ENCODE measurements at places on chromosomes 3 and 15. TPM values are rescaled to one million over a fixed set of nuclear protein-coding genes. Genes with fewer than 3 reads are reported as not detected.

DNA sequence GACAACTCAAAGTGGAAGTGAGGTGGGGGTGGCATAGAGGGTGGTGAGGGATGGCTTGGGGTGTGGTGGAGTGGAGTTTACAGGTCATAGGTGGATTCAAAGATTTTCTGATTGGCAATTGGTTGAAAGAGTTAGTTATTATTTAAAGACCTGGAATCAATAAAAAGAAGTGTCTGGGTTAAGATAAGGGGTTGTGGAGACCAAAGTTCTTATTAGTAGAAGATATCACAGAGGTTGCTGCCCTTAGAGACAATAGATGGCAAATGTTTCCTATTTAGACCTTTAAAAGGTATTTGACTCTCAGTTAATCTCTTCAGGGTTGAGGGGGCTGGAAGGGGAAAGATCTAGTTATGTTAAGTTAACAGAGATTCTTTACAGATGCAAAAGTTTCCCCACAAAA is 412.3 kb upstream of the TBL1XR1 start:
- no peak overlapping the region for H3K27ac ChIP-seq
- H3K4me3 ChIP-seq: no peak overlapping the region
- no peak for DNase-seq
- H3K4me1 ChIP-seq: no peaks in the 10 kb centered on the region

- DNase-seq: no peak
- H3K4me1 ChIP-seq: no peaks in the 10 kb centered on the region
- H3K36me3 ChIP-seq: no peaks in the 10 kb centered on the region
- H3K27ac ChIP-seq: no peak overlapping the region
- H3K27me3 ChIP-seq: no peaks in the 10 kb centered on the region
Observed at GRCh38 chr15:36798366-36798765, 218.9 kb downstream of the CDIN1 start.

DNA sequence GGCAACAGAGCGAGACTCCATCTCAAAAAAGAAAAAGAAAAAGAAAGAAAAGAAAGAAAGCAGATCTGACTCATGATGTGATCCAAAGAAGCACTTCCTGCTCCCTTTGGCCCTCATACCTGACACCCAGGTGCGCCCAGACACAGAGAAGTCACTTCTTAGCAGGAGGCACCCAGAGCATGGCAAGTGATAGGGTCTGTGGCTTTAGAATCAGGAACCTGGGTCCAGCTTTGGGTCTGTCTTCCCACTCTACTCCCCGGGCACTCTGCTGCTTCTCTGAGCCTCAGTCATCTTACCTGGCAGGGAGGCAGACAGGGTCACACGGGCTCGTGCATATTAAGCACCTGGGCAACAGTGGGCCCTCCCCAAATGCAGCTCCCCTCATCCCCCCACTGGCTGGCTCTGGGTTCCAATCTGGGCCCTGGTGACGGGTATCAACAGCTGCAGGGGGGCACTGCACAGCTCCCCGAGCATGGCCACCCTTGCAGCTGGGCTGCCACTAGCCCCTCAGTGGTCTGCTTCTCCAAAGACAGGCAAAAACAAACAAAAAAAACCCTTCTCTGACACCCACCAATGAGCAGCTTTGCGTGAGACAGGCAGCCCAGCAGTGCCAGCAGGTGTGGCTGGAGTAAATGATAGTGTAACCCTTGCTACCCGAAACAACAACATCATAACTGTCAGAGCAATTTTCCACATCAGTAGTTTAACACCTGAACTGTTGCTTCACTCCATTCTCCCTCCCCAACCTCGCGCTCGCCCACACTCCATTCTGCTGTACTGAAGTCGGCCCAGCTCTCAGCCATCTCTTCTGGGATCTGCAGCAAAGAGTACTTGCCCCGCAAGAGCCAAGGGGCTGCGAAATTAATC is 99.8 kb downstream of the MEGF11 start:
- no peak for DNase-seq
- H3K27me3 ChIP-seq: no peaks in the 10 kb centered on the region
- H3K4me3 ChIP-seq: no peak overlapping the region
- no peak overlapping the region for H3K27ac ChIP-seq

DNA sequence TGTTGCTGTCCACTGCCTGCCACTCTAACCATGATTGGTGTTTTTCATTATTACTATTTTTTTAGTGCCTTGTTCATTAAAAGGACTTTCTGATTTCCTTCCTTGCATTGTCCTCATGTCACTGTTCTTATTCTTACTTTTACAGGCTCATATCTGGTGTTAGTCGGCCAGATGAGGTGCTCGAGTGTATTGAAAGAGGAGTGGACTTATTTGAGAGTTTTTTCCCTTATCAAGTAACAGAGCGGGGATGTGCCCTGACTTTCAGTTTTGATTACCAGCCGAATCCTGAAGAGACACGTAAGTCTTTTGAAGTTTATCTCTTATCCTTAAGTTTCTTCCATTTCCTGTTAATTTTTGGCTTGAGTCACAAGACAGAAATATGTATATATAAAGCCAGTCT is 23.2 kb downstream of the QTRT2 start:
- H3K4me3 ChIP-seq: no peak overlapping the region
- H3K36me3 ChIP-seq: peaks cover 84% of the 10 kb centered on the region
- H3K27me3 ChIP-seq: no peaks in the 10 kb centered on the region

Gene ALDH1A3
- total RNA-seq: not detected

- H3K27ac ChIP-seq: no peak overlapping the region
- no peaks in the 10 kb centered on the region for H3K27me3 ChIP-seq
- H3K4me3 ChIP-seq: no peak overlapping the region
- DNase-seq: no peak
- no peaks in the 10 kb centered on the region for H3K36me3 ChIP-seq
- no peaks in the 10 kb centered on the region for H3K4me1 ChIP-seq
Observed at GRCh38 chr3:188884299-188885043, 287.3 kb upstream of the TPRG1 start.

DNA sequence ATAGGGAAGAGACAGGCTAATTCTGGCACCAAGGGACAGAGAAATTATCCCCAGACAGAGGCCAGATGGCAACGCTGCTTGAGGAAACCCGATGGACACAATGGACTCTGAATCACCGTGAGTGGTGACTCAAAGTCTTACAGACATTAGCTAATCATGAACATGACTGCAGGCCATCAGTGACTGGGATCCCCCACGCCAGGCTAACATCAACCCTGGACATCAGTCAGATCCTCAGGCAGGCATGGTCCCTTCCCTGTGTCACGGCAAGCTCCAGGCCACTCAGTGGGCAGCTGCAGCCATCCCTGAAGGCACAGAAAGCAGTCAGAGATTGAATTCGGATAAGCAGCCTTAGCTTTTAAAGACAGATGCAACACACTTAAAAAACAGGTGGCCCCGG is 23.8 kb upstream of the OXTR start:
- DNase-seq: no peak
- H3K4me1 ChIP-seq: no peaks in the 10 kb centered on the region
- H3K27me3 ChIP-seq: no peaks in the 10 kb centered on the region
- H3K27ac ChIP-seq: no peak overlapping the region

DNA sequence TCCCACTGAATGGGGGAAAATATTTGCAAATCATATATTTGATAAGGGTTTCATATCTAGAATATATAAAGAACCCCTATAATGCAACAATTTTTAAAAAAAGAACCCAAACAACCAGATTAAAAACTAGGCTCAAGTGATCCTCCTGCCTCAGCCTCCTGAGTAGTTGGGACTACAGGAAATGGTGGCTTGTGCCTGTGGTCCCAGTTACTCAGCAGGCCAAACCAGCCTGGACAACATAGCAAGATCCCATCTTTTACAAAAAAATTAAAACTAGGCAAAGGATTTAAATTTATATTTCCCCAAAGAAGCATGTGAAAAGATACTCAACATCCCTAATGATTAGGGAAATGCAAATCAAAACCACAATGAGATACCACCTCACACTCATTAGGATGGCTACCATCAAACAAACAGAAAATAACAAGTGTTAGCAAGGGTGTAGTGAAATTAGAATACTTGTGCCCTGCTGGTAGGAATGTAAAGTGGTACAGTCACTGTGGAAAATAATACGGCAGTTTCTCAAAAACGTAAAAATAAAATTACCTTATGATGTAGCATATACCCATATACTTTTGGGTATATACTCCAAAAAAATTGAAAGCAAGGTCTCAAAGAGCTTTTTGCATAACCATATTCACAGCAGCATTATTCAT is 19.7 kb downstream of the TFDP2 start:
- H3K4me1 ChIP-seq: no peaks in the 10 kb centered on the region
- H3K4me3 ChIP-seq: no peak overlapping the region
- H3K36me3 ChIP-seq: no peaks in the 10 kb centered on the region
- no peak for DNase-seq
- no peak overlapping the region for H3K27ac ChIP-seq
- H3K27me3 ChIP-seq: no peaks in the 10 kb centered on the region

All from naive thymus-derived CD4-positive, alpha-beta T cell (primary cell).